Breast epithelium (tissue), 4 donors: ENCODE measurements at places on chromosomes 3 and 15.

GRCh38 chr3:98512576-98512975 is 10.1 kb downstream of the CLDND1 start:
- no peaks in the 10 kb centered on the region for H3K27me3 ChIP-seq
- no peak overlapping the region for H3K4me3 ChIP-seq
- H3K36me3 ChIP-seq: no peaks in the 10 kb centered on the region
- no peak for DNase-seq
- H3K4me1 ChIP-seq: no peaks in the 10 kb centered on the region

DNA sequence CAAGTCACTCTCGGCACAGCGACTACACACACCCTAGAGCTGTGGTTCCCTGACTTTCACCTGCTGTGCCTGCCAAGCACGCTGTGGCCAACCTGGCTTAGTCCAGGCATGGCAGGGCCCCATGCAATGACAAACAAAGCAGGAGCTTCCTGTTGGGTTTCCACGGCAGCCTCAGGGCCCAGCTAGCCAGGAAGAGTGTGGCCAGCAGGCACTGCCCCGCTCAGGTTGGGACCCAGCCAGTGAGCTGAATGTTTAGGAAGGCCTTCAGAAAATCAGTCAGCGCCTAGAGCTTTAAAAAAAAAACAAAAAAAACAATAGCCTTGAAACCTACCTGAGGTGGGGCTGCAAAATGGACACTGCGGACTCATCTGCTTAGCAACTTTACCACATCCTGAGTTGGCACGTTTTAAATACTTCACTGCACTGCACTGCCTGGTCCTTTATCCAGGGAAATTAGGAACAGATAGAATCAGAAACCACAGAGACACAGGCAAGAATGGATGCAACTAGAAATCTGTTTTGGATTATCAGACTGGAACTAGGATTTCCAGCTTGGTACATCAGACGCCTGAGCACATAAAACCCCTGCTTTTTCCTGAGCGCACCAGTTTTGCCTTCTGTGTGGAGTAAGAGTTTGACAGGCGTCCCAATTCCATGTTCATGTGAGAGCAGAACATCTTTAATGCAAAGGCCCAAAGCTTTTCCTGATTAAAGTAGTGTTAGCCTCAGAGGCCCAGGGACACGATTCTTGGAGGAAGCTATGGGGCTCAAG is 36.2 kb upstream of the LDHAL6B start:
- H3K27ac ChIP-seq: peak overlapping the region; percentile 98
- no peaks in the 10 kb centered on the region for H3K36me3 ChIP-seq
- H3K4me3 ChIP-seq: no peak overlapping the region
- no peaks in the 10 kb centered on the region for H3K27me3 ChIP-seq
- peaks cover 51% of the 10 kb centered on the region for H3K4me1 ChIP-seq
- DNase-seq: peak; percentile 89

DNA sequence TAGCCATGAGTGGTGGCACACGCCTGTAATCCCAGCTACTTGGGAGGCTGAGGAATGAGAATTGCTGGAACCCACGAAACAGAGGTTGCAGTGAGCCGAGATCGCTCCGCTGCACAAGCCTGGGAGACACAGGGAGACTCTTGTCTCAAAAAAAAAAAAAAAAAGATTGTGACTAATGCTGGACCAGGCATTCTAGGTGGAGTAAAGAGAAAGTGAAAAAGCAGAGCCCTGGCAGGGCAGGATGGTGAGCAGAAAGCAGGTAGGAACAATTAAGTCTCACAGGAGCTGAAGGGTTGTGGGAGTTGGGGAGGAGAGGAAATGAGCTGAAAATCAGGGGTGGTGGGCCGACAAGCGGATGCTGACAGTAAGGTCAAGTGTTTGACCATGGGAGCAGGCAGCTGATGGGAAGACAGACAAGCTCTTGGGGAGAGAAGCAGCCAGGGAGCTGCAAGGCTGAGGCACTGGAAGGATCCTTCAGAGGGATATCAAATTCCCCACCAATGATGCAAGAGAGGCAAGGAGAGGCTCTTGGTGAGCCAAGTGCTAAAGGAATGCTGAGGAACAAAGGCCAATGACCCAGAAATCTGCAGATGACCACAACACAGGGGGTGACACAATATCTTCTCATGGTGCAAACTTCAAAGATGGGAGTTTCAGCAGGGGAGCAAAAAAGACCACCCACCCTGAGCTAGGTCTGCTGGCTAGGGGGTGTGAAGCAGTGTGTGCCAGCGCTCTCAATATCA is 251.1 kb downstream of the ULK4 start:
- H3K27me3 ChIP-seq: no peaks in the 10 kb centered on the region
- no peak overlapping the region for H3K4me3 ChIP-seq
- H3K27ac ChIP-seq: no peak overlapping the region
- DNase-seq: no peak

GRCh38 chr3:112477891-112478290 is 21.4 kb downstream of the BTLA start:
- H3K4me3 ChIP-seq: no peak overlapping the region
- no peaks in the 10 kb centered on the region for H3K36me3 ChIP-seq
- H3K4me1 ChIP-seq: no peaks in the 10 kb centered on the region
- no peak for DNase-seq
- no peak overlapping the region for H3K27ac ChIP-seq

DNA sequence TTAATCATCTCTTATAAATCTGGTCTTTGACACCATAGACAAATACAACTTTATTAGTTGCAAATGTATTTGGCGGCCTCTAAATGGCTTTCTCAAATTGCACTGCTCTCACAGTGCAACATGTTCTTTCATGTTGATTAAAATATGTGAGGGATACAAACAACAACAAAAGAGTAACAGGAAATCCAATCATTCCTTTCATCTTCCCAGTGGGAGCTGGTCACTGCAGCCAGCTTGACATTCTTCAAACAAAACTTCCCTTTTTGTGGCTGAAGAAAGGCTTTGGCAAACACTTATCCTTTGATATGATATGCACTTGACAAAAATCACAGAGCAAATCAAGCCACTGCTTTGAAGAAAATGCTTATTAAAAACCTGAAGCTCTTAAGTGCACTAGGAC is 973.6 kb downstream of the EPHA3 start:
- no peak for DNase-seq
- no peak overlapping the region for H3K27ac ChIP-seq
- no peak overlapping the region for H3K4me3 ChIP-seq
- H3K27me3 ChIP-seq: no peaks in the 10 kb centered on the region
- H3K36me3 ChIP-seq: no peaks in the 10 kb centered on the region

DNA sequence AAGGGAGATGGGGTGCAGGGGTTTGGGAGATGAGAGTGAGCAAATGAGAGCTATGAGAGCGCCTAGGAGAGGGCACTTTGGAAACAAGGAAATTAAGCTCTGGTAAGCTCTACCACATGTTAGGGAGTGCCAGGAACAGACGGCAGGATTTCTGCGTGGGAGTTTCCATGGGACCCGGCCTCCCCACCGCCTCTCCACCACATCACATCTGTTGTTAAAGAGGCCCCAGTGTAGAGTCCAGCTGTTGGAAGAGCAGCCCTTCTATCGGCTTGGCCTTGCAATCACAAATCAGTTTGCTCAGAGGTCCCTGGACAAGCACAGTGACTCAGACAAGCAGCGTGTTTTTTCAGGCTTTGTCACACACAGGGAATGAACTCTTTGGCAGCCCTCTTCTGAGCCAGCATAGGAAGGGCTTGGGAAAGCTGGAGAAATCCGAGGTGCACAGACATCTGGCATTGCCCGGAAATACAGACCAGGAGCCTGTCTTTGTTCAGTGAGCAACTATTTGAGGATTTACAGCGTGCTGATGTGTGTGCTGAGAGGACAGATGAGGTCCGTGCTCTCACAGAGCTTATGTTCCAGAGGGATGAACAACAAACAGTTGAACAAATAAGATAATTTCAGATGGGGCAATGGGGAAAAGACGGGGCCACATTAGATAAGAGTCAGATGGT is 370.6 kb upstream of the PROK2 start:
- peak; percentile 37 for DNase-seq
- no peak overlapping the region for H3K4me3 ChIP-seq
- H3K27ac ChIP-seq: peak overlapping the region; percentile 22
- no peaks in the 10 kb centered on the region for H3K36me3 ChIP-seq
